ENCODE measurements at places on chromosomes 11 and 22.

DNA sequence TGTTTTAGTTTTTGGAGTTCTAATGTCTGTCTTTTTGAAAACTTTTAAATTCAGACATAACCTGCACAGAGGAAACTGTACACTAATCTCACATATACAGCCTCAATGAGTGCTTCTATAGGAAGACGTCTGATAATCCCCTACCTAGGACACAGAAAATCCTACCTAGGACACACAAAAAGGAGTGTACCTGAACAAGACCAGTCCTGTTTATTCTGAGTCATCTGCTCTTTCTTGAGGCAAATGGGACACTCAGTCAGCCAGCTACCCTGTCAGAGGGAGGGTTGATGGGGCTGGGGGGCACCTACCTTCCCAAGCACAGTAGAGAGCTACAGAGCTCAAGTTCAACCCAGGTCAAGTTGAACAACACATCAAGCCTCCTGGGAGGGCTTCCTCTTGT lies 346.6 kb upstream of the NCAM1 start:
- DNase-seq = no peak

DNA sequence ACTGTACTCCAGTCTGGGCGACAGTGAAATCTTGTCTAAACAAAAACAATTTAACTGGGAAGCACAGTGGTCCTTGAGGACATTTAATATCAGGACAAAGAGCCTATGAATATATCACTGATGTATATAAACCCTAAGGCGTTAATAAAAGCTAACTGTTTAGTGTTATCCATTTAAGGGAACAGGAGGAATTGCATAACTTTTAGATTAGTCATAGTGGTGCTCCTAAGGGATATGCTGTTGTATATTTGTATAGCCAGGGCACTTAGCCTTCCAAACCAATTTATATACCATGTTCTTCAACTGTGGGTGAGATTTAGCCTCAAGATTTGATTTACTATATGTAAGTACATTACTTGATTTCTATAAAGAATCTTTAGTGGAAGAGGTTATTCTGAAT lies 3.0 kb upstream of the CHEK1 start:
- DNase-seq = no peak

DNA sequence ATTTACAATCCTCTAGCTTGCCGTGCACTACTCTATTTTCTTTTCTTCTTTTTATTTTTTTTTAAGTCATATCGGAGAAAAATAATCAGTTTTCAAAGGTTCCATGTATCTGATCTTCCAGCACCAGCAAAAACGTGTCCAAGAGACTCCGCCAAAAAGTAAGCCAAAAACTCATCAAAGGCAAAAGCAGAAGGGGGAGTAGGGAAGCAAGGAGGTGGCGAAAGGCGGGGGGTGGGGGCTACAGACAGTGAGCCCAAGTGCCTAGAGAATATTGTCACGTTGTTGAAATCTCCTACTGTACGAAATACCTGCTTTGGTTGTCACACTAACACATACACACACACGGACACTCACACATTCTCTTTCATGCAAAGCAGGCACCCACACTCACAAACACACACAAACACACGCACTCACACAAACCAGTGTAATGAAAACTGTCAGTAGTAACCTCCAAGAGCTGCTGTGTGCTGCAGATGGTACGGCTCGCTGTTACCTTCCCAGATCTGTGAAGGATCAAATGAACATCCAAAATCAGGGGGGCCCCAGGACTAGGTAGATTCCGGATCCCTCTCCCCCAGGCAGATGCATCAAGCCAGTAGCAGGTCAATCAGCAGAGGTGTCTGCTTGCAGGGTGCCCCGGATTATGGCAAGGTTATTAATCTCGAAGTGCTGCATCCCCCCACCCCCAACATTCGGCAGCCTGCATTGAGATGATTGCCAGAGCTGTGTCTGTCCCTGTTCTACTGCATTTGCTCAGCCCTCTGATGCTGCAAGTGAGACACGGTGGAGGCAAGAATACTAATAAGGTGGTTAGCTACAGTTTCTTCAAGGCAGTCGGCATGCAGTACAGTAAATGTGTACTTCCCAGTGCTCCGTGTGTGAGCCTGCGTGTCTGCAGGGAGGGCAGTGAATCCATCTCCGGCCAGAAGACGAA lies at the start of gene LRRC4C:
LRRC4C (minus strand) TSS at position 188 of the 937 bp plus-strand sequence.
- DNase-seq = no peak

- peak; percentile 71 for DNase-seq
Measured at GRCh38 chr11:65505466-65506289, 6.8 kb downstream of the MALAT1 start.

- DNase-seq = no peak
Measured at GRCh38 chr22:37476389-37477329, 9.5 kb downstream of the MFNG start.

DNA sequence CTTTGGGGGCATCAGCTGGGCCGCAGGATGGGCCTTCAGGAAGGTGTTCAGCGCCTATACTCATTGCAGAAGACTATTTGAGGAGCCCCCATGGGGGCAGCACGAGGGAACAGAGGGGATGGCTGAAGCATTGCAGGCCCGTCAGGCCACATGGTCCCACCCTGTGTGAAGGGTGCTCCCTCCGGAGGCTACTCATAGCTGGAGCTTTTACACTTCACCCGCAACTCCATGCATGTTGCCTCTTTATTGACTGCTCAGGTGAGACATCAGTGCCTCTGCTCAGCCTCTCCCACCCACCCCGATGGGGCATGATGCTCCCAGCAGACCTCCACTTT lies 1500.9 kb downstream of the TBC1D22A start:
- DNase-seq = peak; percentile 12

GRCh38 chr11:103920449-103920848 lies 116.0 kb upstream of the DDI1 start:
- DNase-seq = no peak

- DNase-seq = peak; percentile 87
Measured at GRCh38 chr11:75558939-75559843, 2.9 kb upstream of the SERPINH1 start.

DNA sequence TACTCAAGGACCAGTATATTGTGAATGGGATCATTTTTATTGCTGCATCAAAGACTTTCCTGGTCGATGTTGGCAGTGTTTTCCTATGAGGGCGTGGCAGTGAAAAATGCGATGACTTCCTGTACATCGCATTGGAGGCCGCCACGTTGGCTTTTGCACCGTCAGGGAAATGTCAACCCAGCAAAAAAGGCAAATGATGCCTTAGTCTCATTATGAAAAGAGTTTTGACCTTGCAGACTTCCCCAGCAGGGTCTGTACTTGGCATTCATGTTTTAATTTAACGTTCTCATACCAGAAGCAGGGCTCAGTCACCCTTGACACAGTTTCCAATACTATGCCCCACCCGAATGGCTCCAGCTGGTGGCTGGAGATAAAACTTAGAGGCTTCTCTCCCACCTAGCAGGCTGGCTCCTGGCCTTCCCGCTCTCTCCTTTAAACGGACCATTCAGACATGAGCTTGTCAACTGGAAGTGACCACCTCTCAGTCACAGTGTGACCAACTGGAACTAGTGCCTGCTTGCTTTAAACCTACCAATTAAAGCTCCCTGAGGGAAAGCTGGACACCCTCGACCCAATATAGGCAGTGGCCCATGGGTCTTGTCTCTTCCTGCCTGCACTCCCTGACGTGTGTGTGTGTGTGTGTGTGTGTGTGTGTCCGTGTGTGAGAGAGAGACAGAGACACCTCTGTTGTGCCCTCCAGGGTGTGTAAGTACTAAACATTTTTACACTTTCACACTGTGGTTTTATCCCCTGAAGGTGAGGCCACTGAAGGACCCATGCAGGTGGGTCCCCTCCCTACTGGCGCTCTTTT lies 8.7 kb upstream of the GDPD5 start:
- DNase-seq = no peak

- DNase-seq = no peak
Measured at GRCh38 chr22:19199479-19199878, 20.9 kb upstream of the SLC25A1 start.

- peak; percentile 19 for DNase-seq
Measured at GRCh38 chr11:11978098-11978637, 30.3 kb downstream of the DKK3 start.

DNA sequence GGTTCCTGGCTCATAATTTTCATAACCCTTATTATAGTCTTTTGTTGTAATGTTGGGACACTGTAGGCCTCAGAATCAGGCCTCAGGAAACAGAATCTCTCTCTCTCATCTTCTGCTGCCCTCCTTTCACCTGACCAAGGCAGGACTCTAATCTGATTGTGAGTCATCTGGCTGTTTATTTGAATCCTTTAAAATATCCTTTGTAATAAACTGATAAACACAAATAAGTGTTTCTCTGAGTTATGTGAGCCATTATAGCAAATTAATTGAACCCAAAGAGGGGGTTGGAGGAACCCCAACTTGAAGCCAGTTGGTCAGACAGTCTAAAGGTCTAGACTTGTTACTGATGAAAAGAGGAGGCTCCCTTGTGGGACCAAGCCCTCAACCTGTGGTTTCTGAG lies 30.6 kb downstream of the ACER3 start:
- DNase-seq = no peak

DNA sequence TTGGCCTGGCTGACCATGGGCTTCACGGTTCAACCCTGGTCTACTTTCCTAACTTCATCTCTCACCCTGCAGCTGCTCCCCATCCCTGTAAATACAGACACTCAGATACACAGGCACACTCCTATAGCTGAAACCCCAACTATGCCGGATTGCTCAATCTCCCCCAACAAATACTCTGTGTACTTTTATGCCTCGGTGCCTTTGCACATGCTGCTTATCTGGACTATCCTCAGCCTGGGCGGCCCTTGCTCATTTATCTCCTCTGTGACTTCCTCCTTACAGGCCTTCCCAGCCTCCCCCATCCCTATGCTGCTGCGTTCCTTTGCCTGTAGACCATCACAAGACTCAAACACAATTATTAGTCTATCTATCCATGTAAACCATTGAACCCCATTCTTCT lies 76.6 kb downstream of the PKNOX2 start:
- DNase-seq = peak; percentile 41

DNA sequence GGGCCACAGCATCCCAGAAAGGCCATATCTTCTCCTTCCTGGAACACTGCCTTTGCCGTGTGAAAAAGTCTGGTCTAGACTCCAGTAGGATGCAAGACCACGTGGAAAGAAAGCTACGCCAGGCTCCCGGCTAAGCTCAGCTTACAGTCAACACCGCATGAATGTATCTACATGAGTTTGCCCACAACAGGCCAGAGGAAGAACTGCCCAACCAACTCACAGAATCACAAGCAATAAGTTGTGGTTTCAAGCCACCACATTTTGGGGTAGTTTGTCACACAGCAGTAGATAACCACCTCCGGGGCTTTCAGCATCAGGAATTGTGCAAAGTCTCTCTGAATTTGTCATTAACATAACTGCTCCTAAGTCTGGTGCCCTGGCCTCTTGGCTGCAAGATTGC lies 27.3 kb downstream of the HSPA8 start:
- DNase-seq = no peak

- no peak for DNase-seq
Measured at GRCh38 chr22:17589810-17590375, 26.6 kb downstream of the SLC25A18 start.

GRCh38 chr11:12086271-12087074 lies 23.9 kb upstream of the MICAL2 start:
- DNase-seq = peak; percentile 83

GRCh38 chr11:107699371-107700285 lies 12.2 kb downstream of the SLN start:
- no peak for DNase-seq

GRCh38 chr11:5807580-5807979 lies 1.1 kb upstream of the OR52N2 start:
- DNase-seq = no peak

GRCh38 chr11:76237000-76237649 lies 30.8 kb upstream of the WNT11 start:
- no peak for DNase-seq

DNA sequence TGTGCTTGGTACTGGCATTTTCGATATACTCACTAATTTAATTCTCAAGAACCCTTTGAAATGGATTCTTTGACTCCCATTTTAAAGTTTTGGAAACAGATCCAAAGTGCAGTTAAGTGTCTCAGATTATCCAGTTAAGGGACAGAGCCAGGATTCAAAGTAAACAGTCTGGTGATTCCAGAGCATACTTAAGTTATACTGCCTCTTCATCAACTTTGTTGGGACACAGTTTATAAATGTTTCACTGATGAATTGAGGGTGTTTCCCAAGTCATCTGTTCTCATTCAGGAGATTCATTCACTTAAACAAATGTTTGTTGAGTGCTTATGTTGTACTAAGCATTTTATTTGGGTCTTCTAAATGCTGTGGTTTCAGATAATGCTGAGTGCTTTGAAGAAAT lies 17.1 kb downstream of the KDM2A start:
- DNase-seq = no peak

DNA sequence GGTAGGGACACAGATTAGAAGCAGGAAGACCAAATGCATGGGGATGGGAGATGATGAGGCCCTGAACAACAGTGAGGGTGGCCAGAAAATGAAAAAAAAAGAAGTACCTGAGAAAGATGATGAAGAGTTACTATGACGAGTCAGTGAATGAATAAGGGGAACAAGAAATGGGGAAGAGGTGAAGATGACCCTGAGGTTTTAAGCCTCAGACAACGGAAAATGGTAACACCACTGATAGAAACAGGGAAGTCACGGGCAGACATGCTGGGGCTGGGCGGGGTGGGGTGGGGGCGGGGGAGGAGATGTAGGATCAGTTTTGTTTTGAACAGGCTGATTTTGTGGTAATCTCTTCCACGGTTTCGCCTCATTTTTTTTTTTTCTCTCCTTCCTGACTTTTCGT lies 205.1 kb upstream of the CADM1 start:
- DNase-seq = no peak

- DNase-seq = no peak
Measured at GRCh38 chr22:29944339-29944738, 61.4 kb downstream of the MTMR3 start.

DNA sequence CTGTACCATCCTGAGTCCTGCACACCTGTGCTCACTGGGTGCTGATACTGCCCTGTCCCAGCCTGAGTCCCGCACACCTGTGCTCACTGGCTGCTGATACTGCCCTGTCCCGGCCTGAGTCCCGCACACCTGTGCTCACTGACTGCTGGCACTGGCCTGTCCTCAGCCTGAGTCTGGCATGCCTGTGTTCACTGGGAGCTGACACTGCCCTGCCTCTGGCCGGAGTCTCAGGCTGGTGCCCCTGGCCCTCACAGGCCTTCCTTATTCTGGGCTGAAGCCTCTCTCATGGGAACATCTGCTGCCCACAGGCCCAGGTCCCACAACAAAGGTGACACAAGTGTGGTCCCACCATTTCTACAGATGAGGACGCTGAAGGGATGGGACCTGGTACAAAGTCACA lies 115.1 kb downstream of the MPPED1 start:
- peak; percentile 62 for DNase-seq

- DNase-seq = no peak
Measured at GRCh38 chr11:129852125-129852740, 36.6 kb downstream of the TMEM45B start.

- DNase-seq = no peak
Measured at GRCh38 chr11:15107730-15108515, 6.8 kb upstream of the INSC start.

GRCh38 chr11:5547982-5548381 lies 358 bp downstream of the OR52H1 start:
- no peak for DNase-seq

GRCh38 chr11:131710511-131710910 lies 340.1 kb downstream of the NTM start:
- DNase-seq = no peak

GRCh38 chr11:1028616-1029015 lies 7.9 kb downstream of the MUC6 start:
- DNase-seq = no peak
